ENCODE measurements at places on chromosomes 2 and 18.

DNA sequence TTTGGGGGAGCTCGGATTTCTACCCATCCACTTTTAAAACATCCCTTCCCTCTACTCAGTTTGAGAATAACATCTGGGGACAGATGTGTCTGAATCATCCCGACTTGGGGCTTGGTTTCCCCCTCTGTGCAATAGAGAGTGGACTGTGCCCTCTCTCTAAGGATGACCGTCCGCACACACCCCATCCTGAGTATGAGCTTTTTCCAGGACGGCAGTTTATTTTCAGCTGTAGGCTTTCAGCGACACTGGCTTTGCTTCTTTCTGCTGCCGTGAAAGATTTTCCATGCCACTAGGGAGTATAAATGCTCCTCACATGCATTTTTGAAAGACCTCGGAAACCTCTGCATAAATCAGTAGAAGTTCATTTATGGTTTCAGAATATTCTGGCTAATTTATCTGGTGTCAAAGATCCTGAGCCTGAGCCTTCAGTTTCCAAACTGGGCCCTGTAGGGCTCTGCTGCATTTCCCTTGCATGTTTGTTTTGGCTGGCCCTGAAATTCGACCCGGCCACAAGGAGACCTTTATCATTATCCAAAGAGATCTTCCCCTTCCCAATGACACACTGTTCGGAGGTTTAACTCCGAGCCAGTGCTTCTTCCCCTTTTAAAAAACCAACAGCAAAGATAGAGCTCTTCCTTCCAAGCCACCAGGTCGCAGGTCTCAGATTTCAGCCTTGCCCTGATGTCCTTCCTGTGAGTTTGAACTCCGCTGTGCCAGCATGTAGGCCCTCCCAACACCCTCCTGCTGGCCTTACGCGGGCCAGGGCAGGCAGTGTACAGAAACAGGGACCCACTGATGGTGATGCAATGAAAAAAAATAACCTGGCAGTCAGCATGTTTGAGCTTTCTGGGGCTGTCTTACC lies 53.3 kb downstream of the FECH start:
- no peak for DNase-seq

GRCh38 chr2:185919155-185919554 lies 180.6 kb downstream of the FSIP2 start:
- no peak for DNase-seq

DNA sequence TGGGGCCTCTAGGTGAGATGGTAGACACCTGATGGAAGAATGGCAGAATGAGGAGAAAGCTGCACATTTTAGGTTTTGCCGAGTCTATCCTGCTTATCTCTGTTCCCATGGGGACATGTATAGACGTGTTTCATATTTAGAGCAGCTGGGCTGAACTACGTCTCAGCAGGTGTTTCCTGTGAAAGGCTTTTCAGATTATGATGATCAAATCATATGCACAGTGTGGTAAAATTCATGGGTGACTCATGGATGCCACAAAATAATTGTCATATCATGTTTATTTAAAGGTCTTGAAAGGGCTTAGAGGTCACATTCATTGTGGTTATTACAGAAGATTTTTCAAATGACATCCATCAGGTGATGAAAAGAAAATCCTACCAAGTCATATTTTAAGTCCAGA lies 90.5 kb downstream of the ICOS start:
- DNase-seq: no peak

DNA sequence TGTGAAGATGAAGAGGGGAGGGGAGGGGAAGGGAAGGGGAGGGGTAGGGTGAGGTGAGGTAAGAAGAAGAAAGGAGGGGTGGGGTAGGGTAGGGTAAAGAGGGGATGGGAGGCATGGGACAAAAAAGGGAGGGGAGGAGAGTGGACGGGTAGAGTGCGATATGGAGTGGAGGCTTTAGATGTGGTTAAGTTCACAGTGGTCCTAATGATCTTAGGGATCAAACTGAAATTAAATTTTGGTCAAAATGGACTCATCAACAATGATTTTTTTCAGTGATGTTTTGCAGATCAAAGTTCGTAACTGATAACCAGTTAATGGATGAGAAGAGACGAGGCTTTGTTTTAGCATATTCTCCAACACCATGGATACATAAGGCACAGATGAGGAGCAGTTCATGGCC lies 513.9 kb upstream of the ACVR2A start:
- DNase-seq: no peak

- DNase-seq: no peak
Observed at GRCh38 chr2:27959496-27959895, 69.0 kb downstream of the BABAM2 start.

GRCh38 chr2:23091900-23092299 lies 293.1 kb upstream of the KLHL29 start:
- no peak for DNase-seq

GRCh38 chr2:120634533-120634932 lies 101.1 kb upstream of the GLI2 start:
- DNase-seq: no peak

- DNase-seq: no peak
Observed at GRCh38 chr2:218893349-218894150, 12.9 kb downstream of the WNT10A start.

DNA sequence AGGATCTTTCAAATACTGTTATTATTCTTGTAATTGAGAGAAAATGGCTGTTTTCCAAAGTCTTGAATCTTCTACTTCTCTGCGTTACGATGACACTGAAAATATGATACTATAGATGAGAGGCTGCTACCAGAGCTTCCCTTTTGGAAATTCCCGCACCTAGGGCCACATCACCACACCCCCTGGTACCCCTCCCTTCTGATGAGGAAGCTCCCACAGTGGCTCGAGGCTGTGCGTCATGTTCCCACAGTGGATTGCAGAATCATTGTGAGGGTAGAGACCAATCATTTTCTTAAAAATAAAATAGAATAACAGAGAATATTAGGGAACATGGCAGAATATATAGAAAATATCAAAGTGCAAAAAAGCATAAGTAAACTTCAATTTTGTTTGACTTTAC lies 268.9 kb upstream of the SMIM21 start:
- no peak for DNase-seq

DNA sequence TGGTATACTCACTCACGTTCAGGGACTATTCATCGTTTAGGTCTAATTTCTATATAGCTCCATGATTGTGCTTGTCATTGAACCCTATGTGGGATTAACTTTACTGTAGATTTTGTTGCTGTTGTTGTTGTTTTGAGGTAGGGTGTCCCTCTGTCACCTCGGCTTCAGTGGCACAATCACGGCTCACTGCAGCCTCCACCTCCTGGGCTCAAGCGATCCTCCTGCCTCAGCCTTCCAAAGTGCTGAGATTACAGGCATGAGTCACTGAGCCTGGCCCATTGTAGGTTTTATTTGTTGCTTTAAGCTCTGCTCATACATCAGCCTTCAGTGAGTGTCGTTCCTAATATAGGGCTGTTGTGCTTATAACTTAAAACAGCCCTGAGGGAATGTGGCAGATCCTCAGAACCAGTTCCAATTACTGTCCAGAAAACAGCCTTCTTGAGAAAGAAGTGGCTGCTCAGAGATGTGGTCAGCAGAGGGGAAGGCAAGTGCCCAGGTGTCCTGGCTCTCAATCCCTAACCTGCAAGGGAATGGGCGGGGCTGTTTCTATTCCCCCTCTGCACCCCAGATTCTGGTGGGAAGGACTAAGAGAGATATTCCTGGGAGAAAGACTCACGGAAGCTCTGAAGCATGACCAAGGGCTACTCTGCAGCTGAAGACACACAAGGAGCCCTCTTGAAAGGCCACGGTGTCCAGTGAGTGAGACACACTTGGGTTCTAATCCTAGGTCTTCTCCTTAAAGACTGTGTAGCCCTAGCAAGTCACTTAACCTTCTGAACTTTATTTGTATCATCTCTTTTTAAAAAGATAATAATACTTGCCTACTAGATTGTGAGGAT lies 79.6 kb upstream of the LCLAT1 start:
- DNase-seq: no peak

GRCh38 chr2:45736757-45737704 lies 85.6 kb downstream of the PRKCE start:
- no peak for DNase-seq

DNA sequence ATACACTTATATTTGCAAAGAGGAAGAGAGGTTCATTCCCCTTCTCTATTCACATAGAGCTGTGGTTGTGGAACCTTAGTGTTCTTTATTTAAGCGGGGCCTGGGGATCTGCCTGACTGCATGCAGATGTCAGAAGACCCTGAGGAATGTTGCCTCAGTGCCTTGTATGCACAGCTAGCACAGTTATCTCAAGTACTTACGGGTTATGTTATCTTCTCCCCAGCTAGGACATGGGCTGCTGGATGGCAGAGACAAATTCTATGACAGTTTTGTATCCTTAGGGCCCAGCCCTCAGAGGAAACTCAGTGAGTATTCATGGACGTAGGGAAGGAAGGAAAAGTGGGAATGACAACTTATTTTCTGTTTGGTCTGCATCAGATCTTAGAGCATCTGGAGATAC lies 37.7 kb upstream of the RTN4 start:
- no peak for DNase-seq

DNA sequence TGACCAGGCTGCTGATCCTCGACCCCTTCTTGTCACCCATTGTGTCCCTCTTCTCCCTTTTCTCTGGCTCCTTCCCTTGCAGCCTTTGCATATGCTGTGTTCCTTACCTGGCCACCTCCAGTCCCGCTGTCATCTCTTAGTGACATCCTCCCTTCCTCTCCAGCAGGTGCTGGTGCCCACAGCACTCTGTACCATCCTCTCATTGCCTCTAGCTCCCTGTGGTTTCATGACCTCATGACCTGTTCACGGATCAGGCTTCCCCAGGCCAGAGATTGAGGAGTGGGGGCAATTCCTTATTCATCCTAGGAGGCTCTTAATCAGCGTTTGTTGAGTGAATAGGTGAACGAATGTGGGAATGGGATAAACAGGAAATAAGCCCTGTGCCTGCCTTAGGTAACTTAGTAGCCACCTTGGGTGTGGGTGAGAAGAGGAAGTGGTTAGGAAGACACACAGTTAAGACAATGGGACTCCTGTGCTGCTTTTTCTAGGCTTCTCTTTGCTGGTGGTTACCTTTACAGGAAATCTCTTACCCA lies 35.5 kb downstream of the ITGA6 start:
- DNase-seq: no peak

DNA sequence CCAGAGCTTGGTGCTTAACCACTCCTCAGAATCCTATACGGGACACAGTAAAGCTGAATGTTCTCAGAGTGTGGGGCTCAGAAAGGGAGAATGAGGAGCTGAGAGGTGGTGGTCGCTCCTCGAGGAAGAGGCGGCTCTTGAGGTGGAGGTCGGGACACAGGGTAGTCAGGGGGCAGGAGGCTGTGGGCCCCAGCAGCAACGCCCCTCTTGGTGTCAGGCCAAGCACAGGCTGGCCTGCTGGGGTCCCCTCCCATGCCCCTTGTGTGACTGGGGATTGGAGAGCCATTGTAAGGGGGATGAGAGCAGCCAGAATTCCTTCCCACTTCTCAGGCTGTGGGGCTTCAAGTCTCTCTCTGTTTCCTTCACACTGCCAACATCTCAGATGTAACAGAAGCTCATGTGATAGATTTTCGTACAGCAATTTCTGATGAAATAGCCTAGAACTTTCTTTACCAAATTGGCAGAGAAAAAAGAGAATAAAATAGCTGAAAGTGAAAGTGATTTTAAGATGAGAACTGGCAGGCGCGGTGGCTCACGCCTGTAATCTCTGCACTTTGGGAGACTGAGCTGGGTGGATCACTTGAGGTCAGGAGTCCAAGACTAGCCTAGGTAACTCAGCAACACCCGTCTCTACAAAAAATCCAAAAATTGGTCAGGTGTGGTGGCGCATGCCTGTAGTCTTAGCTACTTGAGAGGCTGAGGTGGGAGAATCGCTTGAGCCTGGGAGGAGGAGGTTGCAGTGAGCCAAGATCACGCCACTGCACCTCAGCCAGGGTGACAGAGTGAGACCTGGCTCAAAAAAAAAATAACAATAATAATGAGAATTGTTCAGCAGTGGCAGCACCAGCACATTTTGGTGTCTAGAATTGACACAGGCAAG lies 61.1 kb upstream of the RPL31 start:
- no peak for DNase-seq

DNA sequence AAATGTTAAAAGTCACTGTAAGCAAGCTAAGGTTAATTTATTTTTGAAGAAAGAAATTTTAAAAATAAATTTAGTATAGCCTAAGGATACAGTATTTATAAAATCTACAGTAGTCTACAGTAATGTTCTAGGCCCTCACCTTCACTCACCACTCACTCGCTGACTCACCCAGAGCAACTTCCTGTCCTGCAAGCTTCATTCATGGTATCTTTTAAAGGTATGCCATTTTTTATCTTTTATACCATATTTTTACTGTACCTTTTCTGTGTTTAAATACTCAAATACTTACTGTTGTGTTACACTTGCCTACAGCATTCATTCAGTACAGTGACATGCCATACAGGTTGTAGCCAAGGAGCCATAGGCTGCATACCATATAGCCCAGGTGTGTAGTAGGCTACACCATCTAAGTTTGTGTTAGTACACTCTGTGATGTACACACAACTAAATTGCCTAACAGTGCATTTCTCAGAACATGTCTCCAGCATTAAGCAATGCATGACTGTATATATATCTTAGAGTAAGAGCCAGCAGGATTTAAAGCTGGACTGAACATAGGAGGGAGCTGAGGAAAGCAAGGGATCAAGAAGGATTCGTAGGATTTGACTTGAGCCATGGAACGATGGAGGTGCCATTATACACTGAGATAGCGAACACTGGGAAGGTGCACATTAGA lies 83.1 kb upstream of the KLF7 start:
- DNase-seq: no peak

GRCh38 chr2:221655300-221655699 lies 83.2 kb upstream of the EPHA4 start:
- DNase-seq: no peak

DNA sequence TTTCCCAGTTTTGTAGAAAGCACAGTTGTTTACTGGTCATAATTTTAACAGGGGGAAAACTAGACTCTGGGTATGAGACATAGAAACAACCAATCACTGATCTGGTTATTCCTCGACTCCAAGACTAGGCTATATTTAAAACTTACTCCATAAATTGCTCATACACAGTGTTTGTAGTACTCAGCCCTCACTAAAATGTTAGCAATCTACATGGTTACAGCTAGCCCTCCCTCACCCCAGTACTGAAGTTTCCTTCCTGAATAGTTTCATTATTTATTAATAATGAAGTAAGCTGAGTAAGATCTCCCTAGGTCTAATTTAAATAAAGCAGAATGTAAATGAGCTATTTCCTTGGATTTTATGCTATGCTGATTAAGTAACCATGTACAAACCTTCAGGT lies 275.1 kb downstream of the CDH20 start:
- DNase-seq: no peak

GRCh38 chr18:55136258-55136657 lies 177.0 kb upstream of the CCDC68 start:
- no peak for DNase-seq

GRCh38 chr2:217047631-217048030 lies 187.8 kb upstream of the TNP1 start:
- DNase-seq: no peak

Measured in stimulated activated CD4-positive, alpha-beta T cell treated with anti-CD3 and anti-CD28 coated beads, Interleukin-4, amount 100 ng/mL, for 48 hours (primary cell).